ENCODE measurements at places on chromosomes 16 and 17. TPM values are rescaled to one million over a fixed set of nuclear protein-coding genes. Genes with fewer than 3 reads are reported as not detected.

GRCh38 chr16:70598937-70599503 lies 47.3 kb upstream of the IL34 start:
- no peak for DNase-seq

Gene XAF1
- 1.8 TPM for polyA plus RNA-seq

DNA sequence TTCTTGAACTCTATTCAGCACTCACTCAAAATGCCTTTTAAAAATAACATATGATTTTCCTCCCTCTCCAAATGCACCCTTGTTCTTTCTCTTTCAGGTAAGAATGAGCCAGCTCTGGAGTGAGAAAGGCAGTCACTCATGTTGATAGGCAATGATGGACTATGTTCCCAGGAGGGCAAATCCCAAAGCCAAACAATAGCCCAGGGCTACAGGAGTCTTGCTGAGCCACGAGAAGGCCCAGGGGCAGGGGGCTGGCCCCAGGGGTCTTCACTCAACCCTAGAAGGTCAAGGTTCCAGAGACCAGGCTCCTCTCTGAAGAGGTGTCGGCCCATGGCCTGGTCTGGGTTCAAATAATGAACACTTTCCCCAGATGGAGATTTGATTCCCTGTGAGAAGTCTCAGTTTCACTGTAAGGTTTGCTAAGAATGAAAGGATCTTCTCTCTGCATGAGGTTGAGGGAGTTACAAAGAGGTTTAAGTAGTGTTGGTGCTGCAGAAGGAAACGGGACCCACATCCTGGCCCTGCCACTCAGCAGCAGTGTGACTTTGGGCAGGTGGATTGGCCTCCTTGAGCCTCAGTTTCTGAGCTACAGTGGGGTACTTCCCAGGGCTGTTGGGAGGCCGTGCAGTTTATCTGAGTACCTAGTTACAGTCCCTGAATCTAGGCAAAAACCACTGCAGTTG lies 49.0 kb downstream of the RTN4RL1 start:
- no peak for DNase-seq

DNA sequence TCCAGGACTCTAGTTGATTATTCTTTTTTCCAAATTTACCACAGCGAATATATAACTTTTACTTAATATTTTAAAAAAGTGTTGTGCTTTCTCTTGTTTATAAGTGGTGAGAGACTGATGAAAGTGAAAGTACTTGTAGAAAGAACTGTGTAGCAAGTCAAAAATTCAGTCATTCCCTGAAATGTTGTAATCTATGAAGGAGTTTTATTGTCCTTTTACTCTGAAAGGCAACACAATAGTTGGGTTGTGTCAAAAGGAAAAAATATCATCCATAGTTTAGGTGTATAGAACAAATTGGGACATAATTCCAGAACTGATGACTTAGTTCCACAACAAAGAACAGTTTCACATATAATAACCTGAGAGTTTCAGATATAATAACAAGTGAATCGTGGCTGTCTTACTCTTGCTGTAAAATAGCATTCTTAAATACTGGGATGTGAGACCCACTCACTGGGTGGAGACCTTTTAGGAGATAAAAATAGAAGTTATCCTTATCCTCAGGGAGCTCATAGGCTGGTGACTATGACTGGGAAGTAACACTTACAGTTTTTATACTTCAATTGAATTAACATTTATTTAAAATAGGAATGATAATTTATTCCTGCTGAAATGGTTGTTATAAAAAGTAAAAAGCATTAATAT lies 20.6 kb downstream of the CYB5B start:
- no peak for DNase-seq

- DNase-seq: no peak
These were observed 109.0 kb downstream of the SYCE1L start for GRCh38 chr16:77308163-77308561.

DNA sequence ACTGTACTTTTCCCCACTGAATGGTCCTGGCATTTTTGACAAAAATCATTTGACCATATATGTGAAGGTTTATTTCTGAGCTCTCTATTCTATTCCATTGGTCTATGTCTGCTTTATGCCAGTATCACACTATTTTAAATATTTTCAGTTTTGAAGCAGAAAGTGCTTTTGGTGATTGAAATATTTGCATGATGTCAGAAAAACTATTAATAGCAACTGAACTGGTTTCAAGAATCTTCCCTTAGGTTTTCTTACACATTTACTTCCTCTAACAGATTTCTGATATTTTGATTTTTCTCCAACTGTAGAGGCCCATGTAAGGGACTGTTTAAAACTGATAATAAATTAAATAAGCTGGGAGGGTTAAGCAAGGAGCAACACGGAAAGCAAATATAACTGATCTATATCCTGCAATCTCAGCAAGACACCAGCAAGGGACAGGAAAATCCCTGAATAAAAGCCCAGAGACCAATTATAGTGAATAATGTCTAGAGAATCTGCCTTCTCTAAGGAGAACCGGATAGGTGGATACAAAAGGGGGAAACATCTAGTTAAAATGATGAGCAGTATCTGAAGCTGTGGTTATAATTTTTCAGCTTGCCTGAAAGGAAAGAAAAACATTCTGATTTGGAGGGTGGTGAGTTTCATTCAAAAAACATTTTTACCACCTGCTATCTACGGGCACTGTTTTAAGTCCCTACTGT lies 80.9 kb upstream of the STAC2 start:
- no peak for DNase-seq

- no peak for DNase-seq
These were observed 18.7 kb upstream of the AQP8 start for GRCh38 chr16:25198021-25198420.

GRCh38 chr17:43576563-43577229 lies 30.6 kb upstream of the ETV4 start:
- DNase-seq: peak; percentile 77

DNA sequence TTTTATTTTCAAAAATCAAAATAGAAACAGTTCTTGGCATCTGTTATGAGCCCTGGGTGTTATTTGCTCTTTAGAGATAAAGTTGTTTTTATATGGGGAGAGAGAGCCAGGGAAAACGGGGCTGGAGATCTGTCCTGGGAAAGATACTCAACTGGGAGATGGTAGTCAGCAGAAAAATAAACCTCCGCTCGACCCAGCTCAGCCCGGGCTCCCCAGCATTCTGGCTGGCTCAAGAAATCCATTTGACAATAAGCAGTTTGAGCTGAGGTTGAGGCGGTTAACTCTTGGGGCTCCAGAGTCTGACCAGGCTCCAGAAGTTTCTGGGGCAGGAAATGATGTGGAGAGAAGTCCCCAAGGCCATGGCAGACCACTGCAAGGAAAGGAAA lies 151.9 kb downstream of the IRX5 start:
- DNase-seq: no peak

- no peak for DNase-seq
These were observed 790 bp downstream of the NCBP3 start for GRCh38 chr17:3845291-3845620.

GRCh38 chr16:23516366-23517137 lies 6.3 kb upstream of the GGA2 start:
- no peak for DNase-seq

DNA sequence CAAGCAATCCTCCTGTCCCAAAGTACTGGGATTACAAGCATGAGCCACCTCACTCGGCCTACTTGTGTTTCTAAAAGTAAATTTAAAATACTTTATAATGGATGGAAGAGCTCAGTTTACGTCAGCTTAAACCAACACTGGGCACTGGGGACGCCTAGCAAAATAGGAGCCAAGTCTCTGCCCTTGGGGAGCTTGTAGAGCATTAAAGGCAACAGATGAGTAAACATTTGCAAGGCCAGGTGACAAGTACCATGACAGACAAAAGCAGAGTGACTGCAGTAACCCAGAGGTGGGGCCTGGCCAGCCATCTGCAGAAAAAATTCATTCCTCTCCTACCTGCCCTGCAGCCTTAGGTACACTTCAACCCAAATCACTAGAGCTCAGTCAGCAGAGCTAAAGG lies 12.1 kb upstream of the NLK start:
- no peak for DNase-seq

DNA sequence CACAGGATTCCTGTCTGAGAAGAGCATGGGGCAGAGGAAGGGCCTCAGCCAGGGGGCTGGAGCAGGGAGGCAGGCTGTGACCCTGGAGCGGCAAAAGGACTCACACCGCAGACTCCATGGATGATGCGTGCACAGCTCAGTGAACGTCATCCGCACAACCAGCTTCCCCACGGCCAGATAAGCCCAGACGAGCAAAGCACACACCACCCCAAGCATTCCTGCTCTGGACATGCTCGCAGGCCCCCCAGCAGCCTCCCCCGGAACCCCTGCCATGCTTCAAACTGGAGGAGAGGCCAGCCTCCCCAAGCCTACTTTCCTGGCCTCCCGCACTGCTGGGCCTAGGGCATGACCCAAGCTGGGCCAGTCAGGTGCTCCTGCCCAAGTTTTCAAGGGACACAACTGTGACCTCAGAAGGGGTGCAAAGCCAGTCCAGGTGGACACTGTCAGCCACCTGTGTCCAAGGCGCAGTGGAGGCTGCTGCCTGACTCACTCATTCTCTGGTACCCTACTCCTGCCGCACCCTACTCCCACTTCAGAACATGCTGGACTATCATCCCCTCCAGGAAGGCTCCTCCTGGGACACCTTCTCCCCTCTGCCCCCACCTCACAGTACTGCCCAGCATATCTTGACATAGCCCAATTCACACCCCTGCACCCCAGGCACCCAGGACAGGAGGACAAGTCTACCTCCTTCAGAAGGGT lies 4.8 kb downstream of the BCAR1 start:
- no peak for DNase-seq

DNA sequence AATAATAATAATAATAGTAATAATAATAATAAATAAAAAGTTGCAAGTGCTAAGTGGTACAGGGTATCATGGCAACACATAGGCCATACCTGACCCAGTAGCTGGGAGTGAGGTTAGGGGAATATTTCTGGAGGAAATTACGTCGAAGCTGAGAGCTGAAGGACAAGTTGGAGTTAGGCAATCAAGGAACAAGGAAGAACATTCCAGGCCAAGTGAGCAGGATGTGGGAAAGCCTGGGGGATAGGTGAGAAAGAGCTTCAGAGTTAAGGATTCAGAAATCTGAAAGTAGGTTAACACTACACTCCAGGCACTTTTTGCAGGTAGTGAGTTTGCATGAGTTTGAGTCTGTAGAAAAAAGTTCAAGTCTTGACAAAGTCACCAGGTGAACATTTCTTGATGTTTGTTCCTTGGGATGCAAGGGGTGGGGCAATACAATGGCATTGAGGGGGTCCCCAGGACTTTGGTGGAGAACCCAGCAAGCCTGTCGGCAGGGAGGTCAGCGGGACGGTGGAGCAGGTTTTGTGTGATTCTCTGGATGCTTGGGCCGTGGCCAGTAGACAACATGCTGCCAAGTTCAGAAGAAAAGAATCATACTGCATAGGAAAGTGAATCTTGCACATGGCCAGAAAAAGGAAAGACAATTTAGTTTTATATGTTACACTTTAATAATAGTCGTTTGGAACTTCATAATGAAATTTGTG lies 27.7 kb upstream of the MPHOSPH6 start:
- no peak for DNase-seq

- DNase-seq: peak; percentile 14
These were observed 867.3 kb upstream of the GOT2 start for GRCh38 chr16:59601452-59601851.

GRCh38 chr17:18328643-18329204 lies 13.6 kb downstream of the SMCR8 start:
- no peak for DNase-seq

Gene MPV17L
- polyA plus RNA-seq: 2.1 TPM

Gene C16orf89
- 14.4 TPM for polyA plus RNA-seq

Gene SLC16A6
- polyA plus RNA-seq: 1.5 TPM

DNA sequence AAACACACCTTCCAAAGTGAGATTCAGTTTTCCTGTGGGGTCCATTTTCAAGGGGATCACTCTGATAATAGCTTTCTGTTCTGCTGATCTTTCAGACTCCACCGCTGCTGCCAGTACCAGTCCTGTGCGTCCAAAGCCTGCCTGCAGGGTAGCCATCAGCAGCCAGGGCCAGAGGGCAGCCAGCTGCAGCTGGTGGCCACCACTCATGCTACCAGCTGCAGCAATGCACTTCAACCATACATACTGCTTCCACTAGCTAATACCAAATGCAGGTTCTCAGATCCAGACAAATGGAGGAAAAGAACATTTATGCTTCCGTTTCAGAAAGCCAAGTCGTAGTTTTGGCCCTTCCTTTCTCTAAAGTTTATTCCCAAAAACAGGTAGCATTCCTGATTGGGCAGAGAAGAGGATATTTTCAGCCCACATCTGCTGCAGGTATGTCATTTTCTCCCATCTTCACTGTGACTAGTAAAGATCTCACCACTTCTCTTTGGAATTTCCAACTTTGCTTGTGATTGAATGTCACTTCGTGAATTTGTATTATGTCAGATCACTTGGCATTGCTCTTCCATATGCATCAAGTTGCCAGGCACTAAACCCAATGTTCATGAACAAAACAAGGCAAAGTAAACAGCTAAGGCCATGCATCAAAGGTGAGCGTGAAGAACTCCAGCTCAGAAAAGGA lies 1.8 kb downstream of the RNF43 start:
- no peak for DNase-seq

DNA sequence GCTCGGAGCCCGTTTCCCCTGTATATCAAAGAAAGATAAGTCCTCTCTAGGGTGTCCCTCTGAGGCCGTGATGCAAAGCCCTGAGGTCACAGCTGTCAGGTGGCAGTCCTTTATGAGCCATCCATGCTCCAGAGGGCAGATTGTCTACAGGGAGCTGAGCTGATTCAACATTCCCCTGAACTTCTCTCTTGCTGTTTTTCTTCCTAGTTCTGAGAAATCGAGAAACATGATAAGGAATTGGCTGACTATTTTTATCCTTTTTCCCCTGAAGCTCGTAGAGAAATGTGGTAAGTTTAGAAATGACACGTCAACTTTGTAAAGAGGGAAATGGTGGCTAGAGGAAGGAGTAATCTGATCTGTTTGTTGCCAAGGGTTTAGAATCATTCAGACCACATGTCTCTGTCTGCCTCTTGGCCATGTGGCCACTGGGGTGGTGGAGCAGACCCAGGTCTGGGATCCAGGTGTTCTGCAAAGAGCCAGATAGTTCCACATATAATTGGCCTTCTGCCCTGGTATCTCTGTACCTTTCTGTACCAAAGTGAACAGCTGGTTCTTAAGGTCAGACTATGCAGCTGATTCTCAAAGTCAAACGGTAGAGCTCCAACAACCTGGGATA lies 3.5 kb downstream of the CTNS start:
- DNase-seq: peak; percentile 42

DNA sequence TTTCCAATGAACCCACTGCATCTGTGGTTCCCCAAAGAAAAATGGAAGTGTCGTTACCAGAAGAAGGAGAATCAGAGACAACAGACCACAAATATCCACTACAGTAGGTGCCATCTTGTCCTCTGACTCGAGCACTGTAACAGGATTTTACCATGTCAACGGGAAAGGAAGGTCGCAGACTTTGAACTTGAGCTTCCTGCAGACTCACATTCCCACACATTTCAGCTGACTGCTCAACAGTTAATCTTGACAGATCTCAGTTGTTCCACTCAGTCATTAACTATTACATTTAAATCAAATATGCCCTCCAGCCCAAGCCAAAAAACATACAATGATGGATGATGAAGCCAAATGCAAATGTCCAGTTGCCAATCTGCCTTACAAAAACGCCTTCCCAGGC lies 37.0 kb downstream of the GAS7 start:
- no peak for DNase-seq

- DNase-seq: peak; percentile 78
These were observed 4.2 kb upstream of the MXRA7 start for GRCh38 chr17:76714822-76715495.

GRCh38 chr17:60330731-60331130 lies 61.2 kb downstream of the USP32 start:
- DNase-seq: no peak

GRCh38 chr17:75048249-75048878 lies 1.3 kb downstream of the KCTD2 start:
- no peak for DNase-seq

Data from brain (organoid and tissue), 16 donors.